DMS 273 treated with DMSO at 0.1 percent for 48 hours (cell line): ENCODE measurements at places on chromosomes 11 and 22.

- DNase-seq: no peak
Measured at GRCh38 chr11:130246738-130247137, 68.0 kb downstream of the ZBTB44 start.

DNA sequence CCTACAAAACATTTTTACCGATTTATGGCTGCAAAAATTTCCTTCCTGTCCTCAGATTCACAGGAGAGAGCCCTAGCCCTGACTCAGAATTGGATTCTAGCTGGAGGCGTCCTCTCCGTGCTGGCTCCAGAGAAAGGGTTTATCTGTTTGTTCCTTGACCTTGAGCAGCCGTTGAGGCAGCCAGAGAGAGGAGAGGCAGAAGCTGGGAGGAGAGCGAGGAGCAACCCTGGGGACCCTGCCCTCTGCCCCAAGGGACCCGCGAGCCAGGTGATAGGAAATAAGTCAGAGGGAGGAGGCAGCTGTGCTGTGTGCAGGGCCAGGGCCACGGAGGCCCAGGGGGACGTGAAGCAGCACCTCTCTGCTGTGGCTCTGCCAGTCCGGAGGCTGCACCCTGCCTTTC lies 75.6 kb downstream of the IGLL1 start:
- DNase-seq: no peak

- no peak for DNase-seq
Measured at GRCh38 chr11:76810151-76810853, 27.1 kb downstream of the TSKU start.

- DNase-seq: peak; percentile 2
Measured at GRCh38 chr11:86456075-86456939, 81.6 kb downstream of the CCDC81 start.
